ENCODE measurements at places on chromosomes 6 and 20.
A peak's percentile ranks its signal among the peaks of the same experiment; 100 is the strongest.

GRCh38 chr6:111709615-111710398 is 104.1 kb upstream of the TRAF3IP2 start:
- DNase-seq, result no peak

DNA sequence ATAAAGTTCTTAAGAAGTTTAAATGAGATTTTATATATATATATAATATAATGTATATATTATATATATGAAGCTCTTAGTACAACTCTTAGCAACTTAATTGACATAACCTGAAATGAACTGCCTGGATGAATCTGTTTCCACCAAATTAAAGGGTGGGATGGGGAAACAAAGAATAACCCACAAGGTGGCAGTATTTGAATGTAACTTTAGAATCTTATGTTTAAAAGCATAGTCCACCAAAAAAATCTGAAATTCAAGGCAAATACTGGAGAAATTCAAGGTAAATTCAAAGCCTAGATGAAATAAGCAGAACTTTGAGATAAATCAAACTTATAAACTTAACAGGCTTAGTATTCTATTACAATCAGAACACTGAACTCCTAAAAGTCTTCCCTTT is 4.4 kb upstream of the IBTK start:
- no peak for DNase-seq

- DNase-seq, result peak; percentile 94
These were observed at the start of gene TASP1 for GRCh38 chr20:13638496-13639149. TSS of gene TASP1 (minus strand) at chr20:13638932. CDS start at chr20:13630078, 8,854 bp downstream.

DNA sequence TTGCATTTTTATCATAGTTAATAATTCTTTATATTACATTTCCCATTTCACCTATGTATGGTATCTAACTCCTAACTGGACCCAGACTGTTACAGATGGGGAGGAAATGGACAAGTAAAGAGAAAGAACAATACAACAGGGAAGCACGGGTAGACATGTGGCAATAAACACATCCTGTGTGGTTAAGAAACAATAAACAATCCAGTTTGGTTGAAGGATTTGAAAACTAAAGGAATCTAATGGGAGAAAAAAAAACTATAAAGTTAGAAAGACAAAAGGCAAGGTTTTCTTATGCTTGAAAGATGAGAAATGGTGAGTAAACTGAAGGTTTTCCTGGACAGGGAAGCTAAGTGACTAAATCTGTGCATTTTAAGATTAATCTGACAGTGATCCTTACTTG is 34.9 kb upstream of the ALDH8A1 start:
- DNase-seq, result no peak

DNA sequence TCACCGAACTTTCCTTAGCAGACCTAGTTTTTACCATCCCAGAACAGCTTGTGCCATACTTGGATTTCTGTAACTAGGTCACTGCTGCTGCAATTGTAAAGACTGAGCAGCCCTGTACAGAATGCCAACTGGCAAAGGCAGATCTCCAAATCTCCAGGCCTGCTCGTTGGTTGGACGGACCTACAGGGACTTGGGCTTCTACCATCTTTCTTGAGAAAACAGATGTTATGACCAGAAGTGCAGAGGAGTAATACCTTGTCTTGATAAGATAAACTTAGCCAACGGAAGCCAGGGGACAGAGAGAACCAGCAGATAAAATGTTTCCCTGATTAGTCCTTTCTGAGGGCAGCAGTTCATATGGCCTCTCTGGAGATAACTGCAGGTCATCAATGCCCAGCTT is 304.1 kb downstream of the RFPL4B start:
- no peak for DNase-seq

DNA sequence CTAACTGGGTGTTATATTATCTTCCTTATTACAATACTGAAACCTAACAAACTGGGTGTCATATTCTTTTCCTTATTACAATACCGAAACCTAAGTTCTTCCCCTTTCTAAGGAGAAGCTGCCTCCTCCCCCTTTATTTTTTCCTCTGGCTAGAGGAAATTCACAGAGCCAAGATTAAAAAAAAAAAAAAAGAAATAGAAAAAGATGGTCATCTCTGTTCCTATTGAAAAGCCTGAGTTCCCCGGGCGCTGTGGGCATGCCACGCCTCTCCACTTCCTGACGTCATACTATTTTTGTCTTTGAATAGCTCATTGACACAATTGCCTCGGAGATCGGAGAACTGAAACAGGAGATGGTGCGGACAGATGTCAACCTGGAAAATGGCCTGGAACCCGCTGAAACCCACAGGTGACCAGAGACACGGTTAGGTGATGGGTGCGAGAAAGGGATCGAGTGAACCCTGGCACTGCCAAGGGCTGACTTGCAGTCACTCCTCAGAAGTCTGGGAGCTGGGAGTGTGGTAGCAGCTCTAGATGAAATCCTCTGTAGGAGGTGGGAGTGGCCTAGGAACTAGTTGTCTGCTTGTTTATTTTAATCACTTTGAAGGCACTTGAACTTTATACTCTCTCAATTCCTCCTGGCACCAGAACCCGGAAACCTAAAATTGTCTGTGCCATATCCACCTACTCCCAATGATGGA is 82.2 kb upstream of the NAA20 start:
- no peak for DNase-seq

DNA sequence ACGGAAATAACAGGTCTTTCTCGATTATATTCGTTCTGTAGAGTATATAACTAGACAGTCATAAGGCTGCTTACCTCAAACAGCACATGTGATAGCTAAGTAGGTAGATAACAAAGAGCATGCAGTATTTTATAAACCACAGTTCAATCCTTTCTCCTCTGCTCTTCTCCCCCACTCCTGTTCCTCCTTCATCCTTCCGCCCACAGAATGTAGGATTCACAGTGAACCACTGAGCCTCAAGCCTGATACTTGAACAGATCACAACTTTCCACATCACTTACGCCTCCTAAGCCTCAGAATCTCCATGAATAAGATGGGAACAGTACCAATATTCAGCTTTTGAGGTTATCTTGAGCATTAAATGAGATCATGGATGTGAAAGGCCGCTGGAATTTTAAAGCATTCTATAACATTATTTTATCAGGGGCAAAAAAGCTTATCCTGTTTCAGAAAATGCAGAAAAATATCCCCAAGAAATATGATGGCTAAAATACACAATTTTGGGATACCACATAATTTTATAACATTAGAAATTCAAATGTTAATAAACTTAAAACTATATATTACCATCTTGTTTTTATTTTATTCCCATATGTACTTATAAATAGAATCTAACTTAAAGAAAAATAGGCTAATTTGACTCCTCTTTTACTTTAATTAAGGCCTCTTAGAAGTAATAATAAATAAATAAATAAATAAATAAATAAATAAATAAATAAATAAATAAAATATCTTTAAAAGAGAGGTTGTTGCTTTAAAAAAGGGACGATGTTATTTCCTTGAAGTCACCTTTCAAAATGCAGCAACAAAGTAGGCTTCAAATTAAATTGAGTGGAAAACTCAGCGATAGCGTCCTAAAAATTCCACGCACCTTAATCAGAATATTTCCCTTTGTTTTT is 33.4 kb downstream of the MTFR2 start:
- no peak for DNase-seq

- DNase-seq, result no peak
These were observed 276.0 kb downstream of the GJA1 start for GRCh38 chr6:121711472-121711871.

DNA sequence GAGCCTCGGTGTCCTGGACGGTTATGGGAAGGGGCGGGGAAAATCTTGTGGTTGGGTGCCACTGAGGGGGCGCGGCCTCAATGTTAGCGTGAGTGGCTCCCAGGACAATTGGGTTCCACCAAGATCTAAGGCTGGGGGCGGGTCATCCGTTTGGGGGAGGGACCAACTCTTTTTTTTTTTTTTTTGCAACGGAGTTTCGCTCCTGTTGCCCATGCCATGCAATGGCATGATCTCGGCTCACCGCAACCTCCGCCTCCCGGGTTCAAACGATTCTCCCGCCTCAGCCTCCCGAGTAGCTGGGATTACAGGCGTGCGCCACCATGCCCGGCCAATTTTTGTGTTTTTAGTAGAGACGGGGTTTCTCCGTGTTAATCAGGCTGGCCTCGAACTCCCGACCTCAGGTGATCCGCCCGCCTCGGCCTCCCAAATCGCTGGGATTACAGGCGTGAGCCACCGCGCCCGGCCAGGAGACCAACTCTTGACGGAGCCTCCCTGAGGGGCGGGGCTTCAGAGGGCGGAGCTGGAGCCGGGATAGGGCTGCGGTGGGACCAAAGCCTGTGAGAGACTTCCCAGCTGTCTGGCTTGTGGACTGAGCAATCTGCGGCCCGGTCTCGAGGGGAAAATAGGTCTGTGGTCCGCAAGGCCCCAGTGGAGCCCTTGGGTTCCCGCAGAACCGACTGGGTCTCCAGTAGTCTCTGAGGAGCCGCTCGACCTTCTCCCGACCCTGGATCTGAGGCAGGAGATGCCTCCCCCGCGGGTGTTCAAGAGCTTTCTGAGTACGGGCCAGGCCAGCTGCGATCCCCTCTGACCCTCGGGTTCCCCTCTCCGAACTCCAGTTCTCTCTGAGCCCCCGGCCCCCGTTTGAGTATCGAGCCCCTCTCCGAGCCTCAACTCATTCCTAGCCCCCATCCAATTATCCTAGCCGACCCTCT is 1.1 kb downstream of the SPAG4 start:
- DNase-seq, result no peak

DNA sequence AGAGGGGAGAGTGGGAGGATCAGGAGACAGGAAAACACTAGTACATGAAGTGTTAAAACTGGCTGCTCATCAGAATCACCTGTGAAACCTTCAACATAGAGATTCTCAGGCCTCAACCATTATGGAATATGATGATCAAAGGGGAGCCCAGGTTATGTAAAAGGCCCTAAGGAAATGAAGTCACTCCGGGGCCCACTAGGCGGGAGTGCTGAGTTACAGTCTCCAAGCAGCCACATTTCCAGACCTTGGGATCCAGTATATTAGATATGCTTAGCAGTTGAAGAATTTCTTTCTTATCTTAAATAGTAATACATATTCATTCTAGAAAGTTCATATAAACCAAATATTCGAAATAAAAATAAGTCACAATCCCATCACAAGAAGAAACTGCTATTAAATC is 476.3 kb downstream of the PRKN start:
- DNase-seq, result no peak

DNA sequence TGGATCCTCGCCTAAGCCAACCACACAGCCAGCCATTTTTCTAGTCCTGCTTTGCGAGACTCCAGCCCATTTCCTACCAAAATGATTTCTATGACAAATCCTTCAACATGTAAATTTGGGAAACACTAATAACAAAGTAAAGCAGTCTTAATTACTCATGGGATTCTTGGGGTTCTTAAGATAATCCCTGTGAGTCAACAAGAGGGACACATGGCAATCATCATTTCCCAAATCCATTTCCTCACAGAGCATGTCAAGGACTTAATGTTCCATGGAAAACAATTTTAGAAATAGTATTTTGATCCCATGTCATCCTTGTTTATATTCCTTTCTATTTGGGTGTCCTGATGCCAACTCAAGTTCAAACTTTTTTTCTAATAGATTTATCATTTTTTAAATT is 322.7 kb upstream of the NOX3 start:
- DNase-seq, result no peak

GRCh38 chr20:53595018-53595378 is 1.4 kb upstream of the ZNF217 start:
- DNase-seq, result no peak

GRCh38 chr6:169087443-169088041 is 166.1 kb downstream of the THBS2 start:
- no peak for DNase-seq

GRCh38 chr20:8601542-8601912 is 467.4 kb upstream of the PLCB4 start:
- no peak for DNase-seq

DNA sequence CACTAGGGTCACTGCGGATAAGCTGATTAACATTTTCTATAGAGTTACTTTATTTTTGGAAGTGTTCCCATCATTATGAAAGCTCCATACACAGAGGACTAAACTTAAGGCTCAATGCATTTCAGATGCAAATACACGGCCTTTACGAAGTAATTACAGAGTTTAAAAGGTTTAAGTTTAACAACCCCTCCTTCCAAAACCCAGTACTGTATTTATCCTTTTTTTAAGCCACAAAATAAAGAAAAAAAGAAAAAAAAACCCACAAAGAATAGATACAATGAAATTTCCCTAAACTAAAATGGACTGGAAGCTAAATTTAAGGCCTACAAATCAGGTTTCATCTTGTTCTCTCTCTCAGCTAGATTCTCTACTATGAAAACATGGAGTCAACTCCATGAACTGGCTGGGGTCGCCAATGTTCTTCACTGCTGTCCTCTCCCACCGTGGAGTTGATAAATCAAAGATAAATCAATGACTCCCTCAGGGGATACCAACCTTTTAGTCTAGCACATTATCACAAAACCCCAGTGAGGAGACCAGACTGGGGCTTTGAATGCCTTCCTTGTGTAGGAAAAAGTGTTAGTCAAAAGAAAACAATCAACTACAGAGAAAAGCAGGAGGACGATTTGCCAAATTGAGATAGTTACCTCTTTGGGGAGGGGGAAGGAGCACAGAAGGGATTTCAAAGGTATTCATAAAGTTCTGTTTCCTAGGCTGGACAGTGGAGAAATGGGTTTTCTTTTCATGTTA is 52.5 kb downstream of the TNFRSF21 start:
- no peak for DNase-seq

GRCh38 chr20:21289651-21290050 is 13.5 kb upstream of the XRN2 start:
- DNase-seq, result no peak

- no peak for DNase-seq
These were observed 486.2 kb downstream of the HDGFL1 start for GRCh38 chr6:23055523-23055922.

DNA sequence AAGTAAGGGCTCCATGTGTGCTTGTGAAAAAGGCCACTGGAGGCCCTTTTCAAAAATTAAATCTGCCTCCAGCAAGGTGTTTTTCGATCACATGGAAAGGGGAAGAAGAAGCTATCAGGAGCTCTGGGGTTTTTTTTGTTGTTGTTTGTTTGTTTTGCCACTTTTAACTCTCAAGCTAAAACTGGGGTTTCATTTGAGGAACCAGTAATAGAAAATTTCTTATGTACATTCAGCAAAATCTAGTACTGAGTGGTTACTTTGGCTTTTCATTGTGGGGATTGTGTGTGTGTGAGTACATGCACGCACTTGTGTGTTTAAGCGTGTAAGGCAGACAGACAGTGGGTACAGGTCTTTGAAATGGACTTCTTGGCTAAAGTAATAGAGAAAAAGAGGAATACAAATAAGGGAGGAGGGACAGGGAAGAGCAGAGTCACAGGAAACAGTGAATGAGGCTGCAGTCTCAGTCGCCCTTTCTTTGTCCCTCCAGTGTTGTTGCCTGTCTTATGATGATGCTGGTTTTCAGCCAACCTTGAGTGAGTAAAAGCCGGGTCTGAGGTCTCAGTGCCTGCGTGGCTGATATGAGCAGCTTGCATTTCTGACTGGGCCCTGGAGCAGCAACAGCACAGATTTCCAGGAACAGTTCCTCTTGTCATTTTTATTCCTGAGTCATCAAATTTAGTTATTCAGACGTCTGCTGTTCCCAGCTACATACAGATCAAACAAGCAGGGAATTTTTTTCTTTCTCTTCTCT is 26.2 kb downstream of the SLC16A10 start:
- peak; percentile 5 for DNase-seq

GRCh38 chr6:27088068-27088467 is 159.4 kb upstream of the PRSS16 start:
- no peak for DNase-seq
